ENCODE measurements at places on chromosomes 6 and 20.

DNA sequence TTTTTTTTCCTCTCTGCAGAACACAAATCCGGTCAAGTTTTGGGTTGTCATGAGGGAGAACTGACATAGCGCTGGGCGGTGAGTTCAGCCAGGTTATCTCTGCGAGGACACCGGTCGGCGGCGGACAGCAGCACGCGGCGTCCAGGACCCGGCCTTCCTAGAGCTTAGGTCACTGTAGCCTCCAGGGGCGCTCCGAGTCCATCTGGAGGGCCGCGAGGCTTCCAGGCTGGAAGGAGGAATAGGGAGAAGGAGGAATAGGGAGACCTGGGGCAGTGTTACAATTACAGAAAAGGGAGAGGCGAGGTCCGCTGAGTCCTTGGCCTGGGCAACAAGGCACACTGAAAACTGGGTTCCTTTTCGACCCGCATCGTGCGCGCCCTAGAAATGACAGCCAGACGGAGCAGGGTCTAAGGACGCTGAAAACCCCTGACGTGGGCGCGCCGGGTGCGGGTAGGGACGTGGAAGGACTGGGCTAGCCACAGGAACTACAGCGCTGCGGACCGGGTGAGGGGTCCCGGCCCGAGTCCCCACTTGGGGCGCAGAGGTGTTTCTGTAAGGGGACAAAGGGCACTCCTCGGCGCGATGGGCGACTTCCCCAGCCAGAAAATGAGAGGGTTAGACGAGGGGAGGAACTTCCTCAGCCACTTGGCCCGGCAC is 536 bp upstream of the FNDC1 start:
- DNase-seq: no peak

GRCh38 chr20:24834310-24834709 is 114.8 kb upstream of the CST7 start:
- DNase-seq: no peak

DNA sequence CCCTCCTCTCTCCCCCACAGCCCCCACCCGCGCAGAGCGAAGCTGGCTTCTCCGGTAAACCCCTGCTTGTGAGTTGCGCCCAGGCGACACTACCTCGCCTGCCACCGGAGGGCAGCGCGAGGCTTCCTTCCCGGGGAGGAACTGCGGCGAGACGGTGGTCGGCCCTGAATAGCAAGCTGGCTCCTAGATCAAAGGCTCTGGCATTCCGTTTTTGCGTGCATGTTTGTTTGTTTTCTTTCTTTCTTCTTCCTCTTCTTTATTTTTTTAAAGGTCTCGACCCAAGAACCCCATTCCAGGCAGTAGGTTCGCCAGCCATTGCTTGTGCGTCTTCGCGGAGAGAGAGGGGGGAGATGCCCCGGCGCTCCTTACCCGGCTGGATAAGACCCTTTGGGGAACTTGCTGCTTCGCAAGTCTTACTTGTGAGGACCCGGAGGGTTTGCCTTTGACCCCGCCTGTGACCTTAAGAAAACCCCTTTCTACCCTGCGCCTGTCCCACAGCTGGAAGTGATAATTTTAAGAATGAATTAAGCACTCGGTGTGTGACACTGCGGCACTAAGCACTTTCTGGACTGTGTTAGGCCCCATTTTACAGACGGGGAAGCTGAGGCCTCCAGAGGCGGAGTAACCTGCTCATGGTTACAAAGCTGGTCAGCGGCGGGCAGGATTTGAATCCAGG is 92.7 kb upstream of the SIRPA start:
- peak; percentile 69 for DNase-seq

- DNase-seq: no peak
These were observed 367.6 kb downstream of the TENT5A start for GRCh38 chr6:81384921-81385320.

GRCh38 chr6:98529364-98529763 is 305.0 kb upstream of the POU3F2 start:
- DNase-seq: no peak

DNA sequence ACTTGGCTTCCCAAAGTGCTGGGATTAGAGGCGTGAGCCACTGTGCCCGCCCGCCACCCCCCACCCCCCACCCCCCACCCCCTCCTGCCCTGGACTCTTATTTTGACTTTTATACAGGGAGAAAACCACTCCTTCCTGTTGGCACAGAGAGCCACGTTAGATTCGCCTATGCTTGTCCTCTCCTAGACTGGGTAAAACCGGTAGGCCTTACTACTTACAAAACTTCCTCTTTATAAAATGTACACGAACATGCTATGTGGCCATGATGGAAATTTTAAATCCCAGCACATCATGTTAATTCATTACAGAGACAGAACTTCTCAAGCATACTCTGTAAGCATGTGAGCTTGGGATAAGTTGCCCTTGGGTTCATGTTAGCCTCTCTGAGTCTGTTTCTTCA is 124.2 kb downstream of the SLC24A3 start:
- DNase-seq: no peak

- no peak for DNase-seq
These were observed 105.9 kb upstream of the ENPP5 start for GRCh38 chr6:46276576-46277142.

GRCh38 chr6:63864061-63864460 is 228.5 kb downstream of the PHF3 start:
- no peak for DNase-seq

DNA sequence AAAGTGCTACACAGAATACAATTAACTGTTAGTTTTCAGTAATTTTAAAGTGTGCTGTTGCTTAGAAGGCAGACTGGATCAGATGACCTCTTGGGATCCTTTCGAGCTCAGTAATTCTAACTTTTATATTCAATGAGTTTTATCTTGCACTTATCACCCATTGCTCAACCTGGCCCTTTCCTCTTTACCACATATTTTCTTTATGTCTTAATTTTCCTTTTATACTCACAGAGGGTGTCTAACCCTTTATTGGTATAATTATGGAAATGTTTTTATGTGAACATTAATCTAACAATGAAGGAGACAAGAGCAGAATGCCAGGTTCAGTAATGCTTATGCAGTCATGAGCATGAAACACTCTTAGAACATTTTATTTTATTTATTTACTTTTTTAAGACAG is 39.7 kb upstream of the CARMIL1 start:
- no peak for DNase-seq

DNA sequence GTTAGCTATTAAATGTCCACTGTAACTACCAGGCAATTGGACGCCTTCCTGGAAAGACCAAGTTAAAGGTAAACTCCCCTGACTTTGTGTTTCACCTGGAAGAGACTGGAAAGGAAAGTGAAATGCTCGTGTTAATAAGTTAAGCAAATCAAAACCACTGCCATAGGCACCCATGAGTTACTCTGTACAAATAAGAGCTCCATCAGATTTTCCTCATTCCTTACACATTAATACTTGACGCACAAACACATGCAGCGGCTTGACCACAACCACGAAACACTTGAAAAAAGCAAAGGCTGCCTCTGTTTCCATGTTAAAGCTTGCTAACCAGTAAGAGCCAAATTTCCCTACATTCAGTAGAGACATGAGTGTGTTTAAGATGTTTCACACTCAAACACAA is 19.8 kb downstream of the GCM1 start:
- no peak for DNase-seq

DNA sequence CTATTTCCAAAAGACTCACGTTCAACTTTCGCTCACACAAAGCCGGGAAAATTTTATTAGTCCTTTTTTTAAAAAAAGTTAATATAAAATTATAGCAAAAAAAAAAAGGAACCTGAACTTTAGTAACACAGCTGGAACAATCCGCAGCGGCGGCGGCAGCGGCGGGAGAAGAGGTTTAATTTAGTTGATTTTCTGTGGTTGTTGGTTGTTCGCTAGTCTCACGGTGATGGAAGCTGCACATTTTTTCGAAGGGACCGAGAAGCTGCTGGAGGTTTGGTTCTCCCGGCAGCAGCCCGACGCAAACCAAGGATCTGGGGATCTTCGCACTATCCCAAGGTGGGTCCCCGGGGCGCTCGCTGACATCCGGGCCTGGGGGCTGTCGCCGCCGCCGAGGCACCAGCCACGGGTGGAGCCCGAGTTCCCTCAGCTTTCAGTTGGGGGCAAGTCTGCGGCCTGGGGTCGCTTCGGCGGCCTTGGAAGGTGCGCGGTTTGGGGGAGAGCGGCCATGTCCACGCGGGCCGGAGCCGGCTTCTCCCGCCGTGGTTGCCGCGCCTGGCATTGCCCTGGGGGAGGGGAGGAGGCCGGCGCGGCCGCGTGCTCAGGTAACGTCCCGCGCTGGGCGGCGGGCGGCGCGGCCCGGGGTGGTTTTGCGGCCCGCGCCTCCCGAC is 429 bp downstream of the AMD1 start:
- peak; percentile 20 for DNase-seq

- no peak for DNase-seq
These were observed 466.1 kb downstream of the CDKAL1 start for GRCh38 chr6:21000331-21000801.

DNA sequence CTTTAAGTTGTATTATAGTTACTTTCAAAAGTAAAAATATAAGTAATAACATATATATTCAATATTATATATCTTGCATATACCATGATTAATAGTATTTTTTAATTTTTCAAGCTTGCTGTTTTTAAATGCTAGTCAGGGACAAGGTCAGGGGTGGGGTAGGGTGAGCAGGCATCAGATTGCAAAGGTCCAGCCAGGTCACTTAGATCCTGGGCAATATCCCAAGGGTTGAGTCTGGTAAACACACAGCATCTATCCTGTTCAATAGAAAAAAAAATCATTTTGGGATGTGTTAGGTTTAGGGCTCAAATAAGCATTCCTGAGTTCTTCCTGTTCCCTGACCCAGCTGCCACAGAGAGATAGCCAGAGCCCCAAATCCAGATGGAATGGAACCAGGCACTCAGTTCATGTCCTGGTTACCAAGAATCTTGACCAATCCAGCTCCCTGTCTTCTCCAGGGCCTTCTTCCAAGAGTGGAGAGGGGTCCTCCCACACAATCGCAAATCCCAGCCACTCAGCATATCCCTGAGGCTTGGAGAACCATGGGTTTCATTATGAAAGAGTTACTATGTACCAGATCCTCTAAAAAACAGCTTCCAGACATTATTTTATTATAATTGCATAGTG is 134.9 kb upstream of the TOP1 start:
- DNase-seq: no peak

DNA sequence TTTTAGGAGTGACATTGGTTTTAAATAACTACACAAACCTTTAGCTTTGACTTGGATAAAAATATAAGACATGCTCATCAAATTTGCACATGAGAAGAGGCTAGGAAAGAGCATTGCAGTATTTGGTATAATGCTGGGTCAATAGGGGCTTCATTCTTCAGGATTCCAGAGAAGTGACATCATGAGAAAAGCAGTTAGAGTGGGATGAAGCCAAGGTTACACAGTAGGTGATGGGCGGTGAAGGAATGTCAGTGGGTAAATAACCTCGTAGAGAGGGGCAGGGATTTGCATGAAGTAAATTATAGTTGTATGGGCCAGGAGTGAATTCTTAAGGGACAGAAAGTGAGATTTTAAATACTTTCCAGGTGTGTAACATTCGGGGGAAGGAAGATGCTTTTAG is 216.2 kb downstream of the RFPL4B start:
- DNase-seq: peak; percentile 42

DNA sequence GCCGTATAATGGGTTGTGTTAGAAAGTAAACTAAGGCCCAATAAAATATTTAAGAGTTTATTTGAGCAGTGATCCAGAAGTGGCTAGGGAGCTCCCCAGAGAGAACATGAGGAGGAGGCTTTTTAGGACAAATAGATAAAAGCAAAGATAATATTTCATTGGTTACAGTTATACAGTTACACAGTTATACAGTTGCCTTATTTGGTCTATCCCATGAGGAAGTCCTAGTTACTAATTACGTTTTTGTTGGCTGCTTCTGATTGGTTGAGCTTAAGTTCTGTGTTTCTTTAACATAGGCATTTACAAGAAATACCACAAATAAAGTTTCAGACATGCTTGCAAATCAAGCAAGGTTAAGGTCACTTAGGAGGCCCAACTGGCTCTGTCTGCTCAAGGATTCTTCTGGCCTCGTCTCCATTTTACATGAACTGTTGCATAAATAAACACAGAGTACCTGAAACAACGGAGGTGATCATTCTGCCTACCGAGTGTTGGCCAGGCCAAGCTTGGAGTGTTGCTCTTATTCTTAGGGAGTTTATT is 7.0 kb downstream of the UBD start:
- DNase-seq: no peak

DNA sequence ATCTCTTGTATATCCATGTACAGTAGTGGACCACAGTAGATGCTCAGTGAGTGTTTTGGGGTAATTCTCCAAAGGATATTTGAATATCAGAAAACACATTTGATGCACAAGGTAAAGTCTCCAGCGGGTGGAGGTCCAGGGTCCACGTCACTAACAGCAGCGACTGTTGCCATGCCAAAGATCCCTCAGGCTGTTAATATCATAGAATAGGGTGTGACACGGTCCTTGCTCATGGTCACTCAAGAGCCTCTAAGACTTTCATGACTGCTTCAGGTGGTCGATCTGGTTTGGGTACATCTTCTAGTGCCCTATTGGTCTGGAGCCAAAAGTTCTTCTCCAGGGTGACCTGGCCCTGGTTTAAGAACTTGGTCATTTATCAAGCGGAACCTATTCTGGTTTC is 90.8 kb downstream of the OLIG3 start:
- no peak for DNase-seq

- DNase-seq: no peak
These were observed 787 bp upstream of the TNFRSF6B start for GRCh38 chr20:63695424-63696305.

DNA sequence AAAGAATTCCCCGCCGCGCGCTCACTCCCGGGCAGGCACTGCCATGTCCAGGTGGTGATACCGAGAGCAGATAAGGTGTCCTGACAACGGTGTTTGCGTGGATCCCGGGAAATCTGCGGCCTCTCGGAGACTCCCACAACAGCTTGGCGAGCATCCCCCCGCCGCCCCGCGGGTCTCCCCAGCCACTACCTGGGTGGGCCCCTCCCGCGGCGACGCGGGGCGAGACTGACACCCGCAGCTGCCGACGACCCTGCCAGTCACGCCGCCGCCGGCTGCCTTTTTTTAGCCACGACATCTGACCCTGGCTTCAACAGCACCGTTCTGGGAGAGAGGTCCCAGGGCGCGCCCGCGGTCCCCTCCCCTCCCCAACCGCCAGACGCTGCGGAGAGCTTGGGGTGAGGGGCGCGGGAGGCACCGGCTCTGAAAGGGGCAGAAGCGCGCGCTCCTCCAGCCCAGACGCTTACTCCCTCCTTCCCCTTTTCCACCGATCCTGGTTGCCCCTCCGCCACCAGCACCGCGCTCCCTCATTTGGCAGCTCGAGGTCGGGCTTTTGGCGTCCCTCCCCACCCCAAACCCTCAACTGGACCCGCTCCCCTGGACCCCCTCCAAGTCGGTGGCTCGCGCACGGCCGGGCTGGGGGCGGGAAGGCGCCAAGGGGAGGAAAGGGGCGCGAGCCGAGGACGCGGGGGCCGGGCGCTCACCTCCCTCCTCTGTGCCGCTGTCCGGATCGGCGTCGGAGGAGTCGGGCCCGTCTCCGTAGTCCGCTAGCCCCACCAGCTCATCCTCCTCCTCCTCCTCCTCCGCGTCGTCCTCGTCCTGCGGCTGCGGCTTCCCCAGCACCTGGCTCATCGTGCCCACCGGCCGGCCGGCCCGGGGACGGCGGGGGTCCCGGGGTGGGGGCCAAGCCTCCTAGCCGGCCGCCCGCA is 665 bp downstream of the RRAGD start:
- DNase-seq: peak; percentile 55

All from urothelium cell line (cell line).